Bronchial epithelial cell (primary cell): ENCODE measurements at places on chromosomes 1 and 21. TPM values are rescaled to one million over a fixed set of nuclear protein-coding genes. Genes with fewer than 3 reads are reported as not detected.

DNAJC6 gene
- 1.9 and 2.1 TPM in 2 replicates for total RNA-seq

FCRLB gene
- total RNA-seq = 0.26 and 1.0 TPM in 2 replicates

PLA2G2D gene
- not detected in 2 replicates for total RNA-seq

KCNJ9 gene
- total RNA-seq = under 0.01 and 0.13 TPM in 2 replicates

AKR1A1 gene
- total RNA-seq = 109 and 145 TPM in 2 replicates

LHX8 gene
- not detected in 2 replicates for total RNA-seq

OR2T33 gene
- total RNA-seq = not detected in 2 replicates

ZYG11A gene
- under 0.01 and 0.13 TPM in 2 replicates for total RNA-seq

JUN gene
- total RNA-seq = 66.2 and 90.0 TPM in 2 replicates

RGS5 gene
- total RNA-seq = 3.9 and 6.0 TPM in 2 replicates

TENT5C gene
- 0.53 and 1.2 TPM in 2 replicates for total RNA-seq

GRCh38 chr1:98962156-98962555 is 42.5 kb downstream of the PLPPR5 start:
- DNase-seq = peak; percentile 12

DNA sequence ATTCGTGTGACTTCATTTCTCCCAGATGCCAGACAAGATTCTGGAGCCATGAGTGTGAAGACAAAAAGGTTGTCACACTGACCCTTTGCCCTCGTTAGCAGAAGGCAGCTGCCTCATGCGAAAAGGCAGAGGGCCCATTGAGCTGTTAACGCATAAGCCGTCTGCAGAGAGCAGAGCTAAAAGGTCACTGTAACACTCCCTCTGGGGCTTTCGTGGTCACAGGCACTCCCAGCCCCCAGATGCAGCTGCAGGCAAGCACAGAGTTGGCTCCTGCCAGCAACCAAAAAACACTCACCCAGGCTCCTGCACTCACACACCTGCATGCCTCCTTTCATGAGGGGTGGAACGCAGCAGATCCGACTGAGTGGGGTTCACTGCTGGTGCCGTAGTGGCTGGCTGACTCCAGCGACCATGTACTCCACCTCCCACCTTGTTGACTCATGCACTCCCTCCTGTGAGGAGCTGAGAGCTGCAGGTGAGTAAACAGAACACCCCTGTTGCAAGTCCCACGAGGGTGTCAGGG is 287.5 kb downstream of the SMYD3 start:
- peak; percentile 29 for DNase-seq

DNA sequence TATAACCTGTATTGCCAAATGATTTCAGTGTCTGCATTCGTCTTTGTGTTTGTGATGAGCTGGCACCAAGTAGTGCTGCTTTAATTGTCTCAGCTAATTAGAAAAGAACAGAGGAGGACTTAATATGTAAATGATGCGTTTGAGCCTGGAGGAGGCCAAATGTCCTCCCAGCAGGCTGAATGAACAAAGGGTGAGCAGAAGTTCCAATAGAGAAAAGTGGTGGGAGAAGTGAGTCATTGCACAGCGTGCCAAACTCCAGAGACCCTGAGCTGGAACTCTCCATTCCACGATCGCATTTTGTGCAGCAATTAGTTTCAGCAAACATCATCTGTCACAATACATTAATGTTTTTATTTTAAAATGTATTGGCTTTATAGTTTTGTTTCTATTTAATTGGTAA is 17.9 kb downstream of the ETV3L start:
- no peak for DNase-seq

GRCh38 chr1:61436016-61436415 is 288.9 kb downstream of the TM2D1 start:
- no peak for DNase-seq

- DNase-seq = no peak
These were observed 28.3 kb upstream of the PCBP3 start for GRCh38 chr21:45615145-45615711.

- no peak for DNase-seq
These were observed 201.2 kb downstream of the TGFB2 start for GRCh38 chr1:218546314-218546713.

DNA sequence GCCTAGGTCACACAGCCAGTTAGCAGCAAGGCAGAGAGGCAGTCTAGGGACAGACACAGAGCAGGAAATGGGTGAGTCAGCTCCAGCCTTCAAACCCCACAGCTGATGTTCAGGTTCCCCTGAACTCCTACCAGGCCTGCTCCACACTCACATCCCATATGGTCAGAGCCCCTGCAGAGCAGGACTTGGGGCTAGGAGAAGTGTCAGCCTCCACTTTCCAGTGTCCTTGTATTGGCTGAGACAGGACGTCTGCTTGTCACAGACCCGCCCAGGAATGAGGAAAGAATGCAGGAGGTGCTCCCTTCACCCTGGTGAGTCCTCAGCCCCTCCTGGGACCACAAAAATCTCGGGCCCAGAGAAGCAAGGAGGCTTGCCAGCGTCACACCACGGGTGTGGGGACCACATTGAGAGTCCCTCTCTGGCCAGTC is 92.5 kb downstream of the LACTBL1 start:
- peak; percentile 46 for DNase-seq

GRCh38 chr1:205879974-205880373 is 30.0 kb upstream of the PM20D1 start:
- DNase-seq = no peak

GRCh38 chr1:26537951-26538352 is 8.4 kb downstream of the RPS6KA1 start:
- peak; percentile 89 for DNase-seq

DNA sequence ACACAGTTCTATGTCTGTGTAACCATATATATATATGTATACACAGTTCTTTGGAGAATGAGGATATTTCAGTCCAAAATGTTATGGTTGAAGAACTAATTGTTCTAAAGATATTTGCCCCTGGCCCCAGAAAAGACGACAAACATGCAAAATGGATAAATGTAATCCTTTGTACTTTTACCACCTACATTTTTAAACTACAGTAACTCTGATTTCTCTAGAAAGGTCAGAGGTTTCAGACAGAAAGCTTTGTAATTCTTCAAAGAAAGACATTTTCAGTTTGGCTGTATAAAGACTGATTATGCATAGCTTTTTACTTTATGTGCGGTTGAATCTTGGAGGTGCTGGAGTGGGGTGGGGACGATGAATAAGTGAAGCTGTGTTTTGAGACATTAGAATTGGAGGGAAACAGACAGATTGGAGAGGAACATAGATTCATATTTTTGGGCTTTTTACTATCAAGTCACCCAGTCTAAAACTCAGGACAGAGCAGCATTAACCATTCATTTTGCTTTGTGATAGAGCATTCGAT is 16.6 kb downstream of the NFIA start:
- no peak for DNase-seq

GRCh38 chr1:159802111-159802510 is at the start of gene FCRL6:
TSS of gene FCRL6 (plus strand) at chr1:159802360. CDS start at chr1:159802425, 65 bp downstream.
- no peak for DNase-seq

GRCh38 chr1:19344372-19344810 is 32.3 kb downstream of the SLC66A1 start:
- no peak for DNase-seq

- peak; percentile 52 for DNase-seq
These were observed 1.1 kb downstream of the EEIG2 start for GRCh38 chr1:108560874-108561459.

DNA sequence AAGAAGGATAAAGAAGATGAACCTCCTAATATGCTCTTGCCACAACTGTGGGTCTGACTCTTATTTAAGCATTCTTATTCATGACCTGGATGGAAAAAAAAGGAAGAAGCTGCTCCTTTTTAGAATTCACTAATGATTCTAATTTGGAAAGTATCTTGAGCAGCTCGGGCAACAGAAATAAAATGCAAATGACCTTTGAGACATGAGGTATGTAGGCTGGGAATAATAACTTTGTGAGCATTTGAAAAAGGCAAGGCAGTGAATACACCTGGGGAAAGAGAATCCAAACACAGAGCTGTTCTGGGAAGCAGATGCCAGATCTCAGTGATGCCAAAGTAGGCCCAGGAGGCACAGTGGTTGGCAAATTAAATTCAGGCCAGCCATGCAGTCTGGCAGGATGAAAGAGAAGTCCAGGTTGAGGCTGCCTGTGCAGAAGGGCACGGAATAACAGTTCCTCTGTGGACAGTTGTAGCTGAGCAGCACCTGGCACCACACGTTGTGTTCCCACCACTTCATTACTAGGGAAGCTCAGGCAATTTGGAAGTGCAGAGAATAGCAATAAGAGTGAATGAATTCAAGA is 320.8 kb upstream of the ST6GALNAC5 start:
- no peak for DNase-seq

GRCh38 chr1:43711049-43711448 is 3.7 kb downstream of the ST3GAL3 start:
- peak; percentile 95 for DNase-seq

DNA sequence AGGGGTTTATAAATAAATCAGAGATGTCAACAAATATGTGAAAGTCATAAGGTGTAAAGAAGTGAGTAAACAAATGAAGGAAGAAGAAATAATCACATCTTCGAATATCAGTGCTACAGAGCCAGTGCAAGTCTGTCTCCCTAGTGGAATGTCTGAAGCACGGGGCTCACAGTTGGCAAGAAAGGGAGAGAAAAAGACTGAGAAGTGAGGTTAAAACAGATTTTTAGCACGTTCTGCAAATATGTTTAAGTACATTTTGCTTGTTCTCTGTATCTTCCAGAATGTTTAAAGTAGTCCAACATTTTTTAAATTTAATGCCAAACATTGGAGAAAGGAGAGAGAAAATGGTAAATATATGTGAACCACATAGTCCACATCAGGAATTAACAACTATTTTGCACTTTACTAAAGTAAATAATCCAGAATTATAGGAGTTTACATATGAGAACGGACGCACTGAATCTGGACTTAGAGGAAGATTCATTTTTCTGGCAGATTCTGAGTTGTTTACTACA is 682.4 kb downstream of the LTN1 start:
- no peak for DNase-seq

- peak; percentile 78 for DNase-seq
These were observed 4.7 kb downstream of the SLC35F3 start for GRCh38 chr1:233909195-233909594.

DNA sequence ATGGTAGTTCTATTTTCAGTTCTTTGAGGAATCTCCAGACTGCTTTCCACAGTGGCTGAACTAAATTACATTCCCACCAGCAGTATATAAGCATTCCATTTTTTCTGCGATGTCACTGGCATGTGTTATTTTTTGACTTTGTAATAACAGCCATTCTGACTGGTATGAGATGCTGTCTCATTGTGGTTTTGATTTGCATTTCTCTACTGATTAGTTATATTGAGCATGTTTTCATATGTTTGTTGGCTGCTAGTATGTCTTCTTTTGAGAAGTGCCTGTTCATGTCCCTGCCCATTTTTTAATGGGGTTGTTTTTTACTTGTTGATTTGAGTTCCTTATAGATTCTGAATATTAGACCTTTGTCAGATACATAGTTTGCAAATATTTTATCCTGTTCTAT is 87.9 kb downstream of the RPS6KC1 start:
- DNase-seq = no peak

- no peak for DNase-seq
These were observed 85.8 kb downstream of the RGS21 start for GRCh38 chr1:192402571-192402970.

- DNase-seq = no peak
These were observed 103.8 kb downstream of the PCBP3 start for GRCh38 chr21:45747233-45747766.

DNA sequence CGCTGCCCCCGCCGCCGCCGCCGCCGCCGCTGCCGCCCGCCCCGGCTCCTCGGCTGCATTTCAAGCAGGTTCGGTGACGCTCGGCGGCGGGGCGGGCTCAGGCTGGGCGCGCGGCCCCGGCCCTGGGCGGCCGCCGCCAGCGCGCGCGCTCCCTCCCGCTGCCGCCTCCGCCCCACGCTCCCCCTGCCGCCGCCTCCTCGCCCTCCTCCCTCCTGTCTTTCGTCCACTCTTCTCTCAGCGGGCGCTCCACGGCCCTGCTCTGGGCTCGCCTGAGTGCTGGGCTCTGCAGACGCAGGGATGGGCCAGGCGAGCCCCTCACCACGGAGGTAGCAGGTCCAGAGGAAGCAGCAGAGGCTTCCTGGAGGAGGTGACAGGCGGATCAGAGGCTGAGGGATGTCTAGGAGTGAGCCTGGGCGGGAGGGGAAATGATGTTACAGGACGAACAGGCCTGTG is at the start of gene LRP8:
Gene LRP8, minus strand, starts transcription at position 62 of the 453 bp plus-strand sequence. CDS start 158 bp downstream, outside the sequence.
- no peak for DNase-seq

DNA sequence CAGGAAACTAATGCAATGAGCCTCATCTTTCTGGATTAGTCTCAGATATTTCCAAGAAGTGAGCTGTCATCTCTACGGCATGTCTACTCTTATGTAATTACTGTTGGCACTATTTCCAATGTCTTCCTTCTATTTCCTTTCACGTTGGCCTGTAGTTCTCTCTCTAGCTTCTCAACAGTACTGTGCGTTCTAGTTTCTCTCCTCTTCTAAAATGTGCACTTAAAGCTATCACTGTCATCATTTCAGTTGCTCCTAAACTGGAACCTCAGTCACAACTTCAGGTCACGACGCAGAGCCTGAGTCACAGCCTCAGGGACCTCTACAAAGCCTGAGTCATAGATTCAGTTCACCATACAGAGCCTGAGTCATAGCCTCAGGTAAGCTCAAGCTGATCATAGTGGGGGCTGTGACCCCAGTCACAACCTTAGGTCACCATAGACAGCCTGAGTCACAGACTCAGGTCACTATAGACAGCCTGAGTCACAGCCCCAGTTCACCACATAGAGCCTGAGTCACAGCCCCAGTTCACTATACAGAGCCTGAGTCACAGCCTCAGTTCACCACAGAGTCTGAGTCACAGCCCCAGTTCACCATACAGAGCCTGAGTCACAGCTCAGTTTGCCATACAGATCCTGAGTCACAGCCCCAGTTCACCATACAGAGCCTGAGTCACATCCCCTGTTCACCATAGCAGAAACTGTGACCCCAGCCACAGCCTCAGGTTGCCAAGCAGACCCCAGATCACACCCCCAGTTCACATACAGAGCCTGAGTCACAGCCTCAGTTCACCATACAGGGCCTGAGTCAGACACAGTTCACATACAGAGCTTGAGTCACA is 13.0 kb downstream of the WNT9A start:
- peak; percentile 89 for DNase-seq
